Stimulated activated CD8-positive, alpha-beta memory T cell treated with anti-CD3 and anti-CD28 coated beads, Interleukin-15, amount 100 ng/mL, for 1 hour (primary cell): ENCODE measurements at places on chromosomes 16 and 17.

GRCh38 chr16:3596101-3596861 is 15.1 kb downstream of the SLX4 start:
- DNase-seq = no peak

GRCh38 chr17:21463779-21464407 is 87.7 kb downstream of the KCNJ12 start:
- DNase-seq = no peak

DNA sequence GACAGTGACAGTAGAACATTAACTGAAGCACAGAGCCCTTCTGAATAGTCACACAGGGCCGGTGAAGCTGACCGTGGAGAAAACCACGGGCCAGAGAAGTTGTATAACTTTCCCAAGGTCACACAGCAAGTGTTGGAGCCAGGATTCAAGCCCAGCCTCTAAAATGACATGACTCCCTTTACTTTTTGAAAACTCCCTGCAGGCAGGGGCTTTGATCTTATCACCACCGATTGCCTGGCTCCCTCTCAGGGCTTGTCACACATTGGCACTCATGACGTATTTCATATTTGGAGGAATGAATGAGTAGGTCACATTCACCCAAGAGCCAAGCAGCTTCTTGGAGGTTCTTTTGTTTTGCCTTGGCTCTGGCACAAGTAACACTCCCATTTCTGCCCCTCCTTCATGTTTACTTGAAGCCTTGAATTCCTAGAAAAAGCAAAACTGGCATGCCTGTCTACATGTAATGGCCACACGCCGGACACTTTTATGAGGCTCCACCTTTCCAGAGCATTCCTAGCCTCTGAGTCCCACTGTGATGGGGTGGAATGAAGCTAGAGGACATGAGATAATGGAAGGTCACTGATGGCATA is 13.3 kb upstream of the RBBP6 start:
- DNase-seq = no peak

DNA sequence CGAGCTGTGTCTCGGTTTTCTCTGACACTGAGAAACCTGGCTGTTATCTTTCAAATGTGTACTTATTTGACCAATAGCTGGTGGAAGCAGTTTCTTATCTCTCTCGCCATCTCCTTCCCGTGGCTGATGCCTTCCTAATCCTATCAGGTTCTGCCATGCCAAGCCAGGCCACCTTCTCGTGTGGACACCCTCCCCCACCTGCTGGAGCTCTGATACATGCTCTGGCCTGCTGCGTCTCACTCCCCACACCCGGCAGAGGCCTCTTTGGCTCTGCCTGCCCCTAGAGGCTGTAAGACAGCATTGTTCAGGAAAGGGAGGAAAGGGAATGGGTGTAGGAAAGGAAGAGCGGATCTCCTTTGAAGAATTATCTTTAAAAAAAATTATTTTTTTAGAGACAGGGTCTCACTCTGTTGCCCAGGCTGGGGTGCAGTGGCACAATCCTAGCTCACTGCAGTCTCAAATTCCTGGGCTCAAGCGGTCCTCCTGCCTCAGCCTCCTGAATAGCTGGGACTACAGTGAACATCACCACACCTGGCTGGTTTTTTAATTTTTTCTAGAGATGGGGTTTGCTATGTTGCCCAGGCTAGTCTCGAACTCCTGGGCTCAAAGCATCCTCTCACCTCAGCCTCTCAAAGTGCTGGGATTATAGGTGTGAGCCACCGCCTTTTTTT is 7.5 kb upstream of the ARMC5 start:
- DNase-seq = no peak

DNA sequence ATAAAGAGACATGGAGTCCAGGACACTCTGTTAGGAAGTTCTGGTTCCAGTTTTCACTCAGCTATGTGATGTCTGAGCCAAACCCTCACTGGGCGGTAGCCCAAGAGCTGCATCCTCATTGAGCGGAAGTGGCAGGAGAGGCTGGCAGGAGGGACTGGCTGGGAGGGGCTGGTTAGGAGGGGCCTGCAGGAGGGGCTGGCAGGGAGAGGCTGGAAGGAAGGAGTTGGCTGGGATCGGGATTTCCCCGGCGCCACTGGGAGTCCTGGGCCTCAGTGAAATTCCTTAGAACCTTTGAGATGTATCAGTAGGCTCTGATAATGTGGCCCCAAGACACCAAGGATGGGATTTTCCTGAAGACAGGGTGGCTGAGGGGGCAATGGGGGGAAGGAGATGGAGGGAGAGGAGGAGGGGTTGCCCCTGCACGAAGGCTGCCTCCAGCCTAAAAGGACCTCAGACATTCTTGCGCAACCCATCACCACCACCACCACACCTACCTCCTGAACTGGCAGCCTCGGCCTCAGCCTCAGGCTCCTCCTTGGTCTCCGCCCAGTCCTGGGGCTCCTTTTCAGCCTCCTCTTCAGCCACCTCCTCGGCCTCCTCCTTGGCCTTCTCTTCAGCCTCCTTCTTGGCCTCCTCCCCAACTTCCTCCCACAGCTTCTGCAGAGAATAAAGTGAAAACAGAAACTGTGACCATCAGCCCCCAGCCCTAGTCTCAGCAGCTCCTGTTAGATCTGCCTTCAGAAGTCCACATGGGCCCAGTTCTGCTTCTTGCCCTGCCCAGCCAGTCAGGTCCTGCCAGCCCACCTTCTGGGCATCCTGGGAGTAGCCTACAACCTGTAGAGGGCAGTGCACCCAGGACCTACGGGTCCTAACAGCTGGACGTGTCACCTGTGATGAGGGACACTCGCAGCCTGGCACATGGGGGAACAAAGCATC is 31.7 kb downstream of the CNGB1 start:
- DNase-seq = no peak

- no peak for DNase-seq
Observed at GRCh38 chr16:12802661-12803060, 1.0 kb downstream of the CPPED1 start.

GRCh38 chr16:70473446-70474319 is 19.3 kb downstream of the FCSK start:
- no peak for DNase-seq

DNA sequence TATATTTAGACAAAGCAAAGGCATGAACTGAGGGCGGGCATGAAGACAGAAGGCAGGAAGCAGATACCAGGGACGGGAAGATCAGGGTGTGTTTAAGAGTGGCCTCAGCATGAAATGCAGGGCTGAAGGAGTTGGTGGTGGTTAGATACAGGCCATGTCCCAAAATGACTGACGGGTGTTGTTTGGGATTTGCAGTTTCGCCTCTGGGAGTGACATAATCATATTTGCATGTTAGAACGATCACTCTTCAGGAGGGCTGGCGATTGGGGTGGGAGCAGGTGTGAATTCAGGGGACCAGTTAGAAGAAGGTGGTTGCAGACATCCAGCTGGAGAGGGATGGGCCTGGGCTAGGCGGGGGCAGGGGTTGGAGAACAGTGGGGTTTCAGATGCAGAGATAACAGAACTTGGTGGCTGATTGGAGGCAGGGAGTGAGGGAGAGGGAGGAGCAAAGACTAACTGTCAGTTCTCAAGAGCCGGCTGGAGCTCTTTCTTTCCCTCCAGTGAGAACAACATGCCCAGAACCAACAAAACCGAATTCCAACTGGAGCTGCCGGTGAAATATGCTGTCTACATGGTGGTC is 27.2 kb upstream of the ITGAX start:
- DNase-seq = no peak

- DNase-seq = no peak
Observed at GRCh38 chr17:64732336-64733006, 70.4 kb upstream of the SMURF2 start.

- no peak for DNase-seq
Observed at GRCh38 chr17:77101521-77102410, 39.0 kb upstream of the SEC14L1 start.

- DNase-seq = no peak
Observed at GRCh38 chr17:30187573-30187972, 47.9 kb downstream of the SLC6A4 start.

GRCh38 chr17:40145476-40145875 is 5.1 kb downstream of the CASC3 start:
- no peak for DNase-seq

DNA sequence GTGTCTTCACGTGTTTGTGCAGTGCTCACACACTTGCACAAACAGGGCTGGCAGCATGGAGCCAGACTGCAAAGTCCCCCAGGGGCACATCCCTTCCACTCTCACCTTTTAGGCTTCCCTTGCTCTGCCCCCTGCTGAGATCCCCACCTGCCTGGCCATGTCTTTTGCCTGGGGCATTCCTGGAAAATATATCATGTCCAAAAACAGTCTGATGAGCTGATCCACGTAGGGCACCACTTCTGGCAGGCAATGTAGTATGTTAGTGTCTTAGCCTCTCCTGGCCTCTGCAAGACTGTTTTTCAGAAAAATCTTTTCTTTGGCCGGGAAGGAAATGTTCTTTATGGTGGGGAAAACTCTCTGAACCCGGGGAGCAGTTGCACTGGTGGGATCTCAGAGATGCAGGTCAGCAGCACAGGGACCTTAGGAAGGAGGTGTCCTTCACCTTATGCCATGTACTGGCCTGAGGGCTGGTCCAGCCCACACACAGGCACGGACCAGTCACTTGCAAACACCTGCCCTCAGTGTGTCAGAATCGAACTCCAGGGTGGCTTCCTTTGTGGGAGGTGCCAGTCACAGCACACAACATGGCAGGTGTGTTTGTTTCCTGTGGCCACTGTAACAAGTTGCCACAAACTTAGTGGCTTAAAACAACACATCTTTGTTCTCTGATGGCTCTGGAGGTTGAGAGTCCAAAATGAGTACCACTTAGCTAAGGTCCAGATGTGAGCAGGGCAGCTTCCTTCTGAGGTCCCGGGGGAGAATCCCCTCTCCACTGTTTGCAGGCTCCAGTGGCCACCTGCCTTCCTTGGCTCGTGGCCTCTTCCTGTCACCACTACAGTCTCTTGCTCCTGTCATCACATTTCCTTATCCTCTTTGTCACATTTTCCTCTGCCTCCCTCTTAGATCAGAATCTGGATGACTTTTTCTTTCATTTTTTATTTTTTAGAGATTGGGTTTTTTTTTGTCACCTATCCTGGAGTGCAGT is 46.6 kb downstream of the MPRIP start:
- no peak for DNase-seq

DNA sequence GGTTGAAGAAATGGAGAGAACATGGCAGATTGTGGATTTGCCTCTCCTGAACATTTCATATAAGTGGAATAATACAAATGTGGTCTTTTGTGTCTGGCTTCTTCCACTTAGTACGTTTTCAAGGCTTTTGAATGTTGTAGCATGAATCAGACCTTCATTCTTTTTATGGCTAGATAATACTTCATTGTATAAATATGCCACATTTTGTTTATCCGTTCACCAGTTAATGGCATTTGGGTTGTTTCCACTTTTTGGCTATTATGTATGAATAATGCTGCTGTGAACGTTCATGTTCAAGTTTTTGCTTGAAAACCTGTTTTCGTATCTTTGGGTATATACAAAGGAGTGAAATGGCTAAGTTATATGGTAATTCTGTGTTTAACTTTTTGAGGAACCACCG is 130.4 kb downstream of the TANC2 start:
- no peak for DNase-seq

DNA sequence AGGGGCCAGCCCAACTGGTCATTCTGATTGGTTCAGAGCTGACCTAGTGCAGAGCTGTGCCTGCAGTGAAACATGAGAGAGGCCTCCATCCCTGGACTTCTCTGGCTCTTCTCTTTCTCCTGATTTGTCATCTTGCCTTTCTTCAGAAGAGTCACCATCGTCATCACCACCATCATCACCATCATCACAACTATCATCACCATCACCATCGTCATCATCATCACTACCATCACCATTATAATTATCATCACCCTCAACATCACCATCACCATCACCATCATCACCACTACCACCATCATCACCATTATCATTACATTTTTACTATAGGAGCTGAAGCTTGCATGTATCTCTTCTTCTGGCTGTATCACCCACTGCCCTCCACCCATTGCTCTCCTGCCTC is 94.5 kb upstream of the FAM20A start:
- no peak for DNase-seq

DNA sequence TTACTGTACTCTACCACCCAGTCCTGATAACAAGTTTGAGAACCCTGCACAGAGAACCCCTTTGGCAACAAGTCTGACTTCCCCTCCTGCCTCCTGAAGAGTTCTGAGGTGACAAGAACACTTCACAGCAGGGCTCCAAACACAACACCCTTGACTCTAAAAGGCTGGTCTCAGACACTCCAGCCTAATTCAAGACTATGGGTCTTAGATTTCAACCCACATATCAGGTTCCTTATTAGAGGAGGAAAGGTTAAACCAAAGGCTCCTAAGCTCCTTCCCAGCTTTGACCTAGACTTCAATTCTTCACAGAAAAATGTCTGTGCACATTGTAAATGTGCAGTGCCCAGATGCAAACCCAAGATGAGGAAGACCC is 23.0 kb downstream of the RANBP10 start:
- no peak for DNase-seq

DNA sequence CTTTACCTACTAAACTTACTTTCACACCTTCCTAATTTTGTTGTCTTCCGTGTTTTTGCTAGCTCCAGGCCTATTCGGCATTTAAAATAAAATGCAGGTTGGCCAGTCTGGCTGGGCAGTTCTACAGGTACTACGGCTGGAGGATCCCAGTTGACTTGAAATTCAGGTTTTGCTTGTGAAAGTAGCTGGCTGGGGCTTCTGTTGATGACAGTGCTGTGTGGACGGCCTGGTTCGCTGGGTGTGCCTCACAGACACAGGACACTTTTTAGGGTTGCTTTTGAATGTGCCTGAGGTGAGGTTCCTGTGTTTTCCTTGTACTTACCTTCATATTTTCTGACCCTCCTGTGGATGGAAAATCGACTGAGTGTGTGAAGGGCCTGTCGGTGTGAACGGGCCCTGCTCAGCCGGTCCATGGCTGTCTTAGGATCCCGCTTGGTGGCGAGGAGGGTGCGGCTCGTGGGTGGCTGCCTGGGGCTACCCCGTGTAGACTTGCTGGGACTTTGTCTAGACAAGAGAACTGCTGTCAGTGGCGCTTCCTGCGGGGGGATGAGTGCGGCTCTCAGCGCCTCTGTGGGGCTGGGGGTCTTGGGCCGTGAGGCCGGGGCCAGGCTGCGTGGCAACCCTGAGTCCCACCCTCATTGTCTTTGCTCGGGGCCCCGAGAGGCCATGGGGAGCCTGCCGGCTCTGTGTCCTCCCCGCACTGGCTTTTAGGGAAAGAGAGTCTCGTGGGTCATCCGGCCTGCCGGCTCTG is 18.7 kb upstream of the ZNF750 start:
- no peak for DNase-seq

DNA sequence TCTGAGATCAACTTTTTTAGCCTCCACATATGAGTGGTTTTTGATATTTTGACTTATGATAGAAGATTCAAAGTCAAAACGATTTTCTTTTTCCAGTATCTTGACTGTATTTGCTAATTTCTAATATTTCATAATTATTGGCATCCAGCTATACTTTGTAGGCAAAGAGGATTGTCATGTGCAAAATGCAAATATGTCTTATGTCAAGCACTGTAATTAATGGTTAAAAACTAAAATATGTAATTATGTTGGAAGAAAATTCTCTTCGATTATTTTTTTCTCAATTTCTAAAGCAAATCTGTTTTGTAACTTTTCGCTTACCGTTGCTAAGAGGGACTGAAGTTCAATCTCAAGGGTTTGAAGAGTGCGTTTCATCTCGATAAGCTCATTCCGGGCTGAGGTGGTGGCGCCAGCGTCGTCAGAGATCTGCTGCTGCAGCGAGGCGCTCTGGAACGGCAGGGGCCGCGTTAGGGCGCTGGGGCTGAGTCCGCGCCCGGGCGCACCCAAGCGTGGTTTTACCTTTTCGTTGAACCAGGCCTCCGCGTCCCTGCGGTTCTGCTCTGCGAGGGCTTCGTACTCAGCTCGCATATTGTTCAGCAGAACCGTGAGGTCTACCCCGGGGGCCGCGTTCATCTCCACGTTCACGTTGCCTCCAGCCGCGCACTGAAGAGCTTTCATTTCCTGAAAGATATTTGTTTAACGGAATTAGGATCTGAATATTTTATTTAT is 3.0 kb downstream of the KRT27 start:
- DNase-seq = no peak

- DNase-seq = no peak
Observed at GRCh38 chr17:6120351-6120750, 50.2 kb downstream of the WSCD1 start.
